Colonic mucosa (tissue), 4 donors: ENCODE measurements at places on chromosomes 3 and 15.

GRCh38 chr3:66211779-66212178 lies 9.0 kb upstream of the SLC25A26 start:
- H3K4me3 ChIP-seq: no peak overlapping the region
- H3K36me3 ChIP-seq: no peaks in the 10 kb centered on the region
- DNase-seq: no peak
- H3K4me1 ChIP-seq: no peaks in the 10 kb centered on the region
- H3K27me3 ChIP-seq: no peaks in the 10 kb centered on the region

- H3K27ac ChIP-seq: no peak overlapping the region
- H3K36me3 ChIP-seq: no peaks in the 10 kb centered on the region
- H3K4me3 ChIP-seq: no peak overlapping the region
- no peak for DNase-seq
Observed at GRCh38 chr15:62648954-62649353, 393.6 kb upstream of the TPM1 start.

- no peak overlapping the region for H3K27ac ChIP-seq
- no peak for DNase-seq
- H3K4me1 ChIP-seq: no peaks in the 10 kb centered on the region
Observed at GRCh38 chr3:110526777-110527727, 544.6 kb upstream of the NECTIN3 start.

- H3K4me1 ChIP-seq: no peaks in the 10 kb centered on the region
- no peak for DNase-seq
- peak overlapping the region; percentile 72 for H3K27ac ChIP-seq
- H3K4me3 ChIP-seq: no peak overlapping the region
- no peaks in the 10 kb centered on the region for H3K36me3 ChIP-seq
- H3K27me3 ChIP-seq: no peaks in the 10 kb centered on the region
Observed at GRCh38 chr15:59306520-59307164, 66.0 kb downstream of the MYO1E start.

- no peak overlapping the region for H3K4me3 ChIP-seq
- no peak overlapping the region for H3K27ac ChIP-seq
- DNase-seq: no peak
- no peaks in the 10 kb centered on the region for H3K27me3 ChIP-seq
- no peaks in the 10 kb centered on the region for H3K4me1 ChIP-seq
Observed at GRCh38 chr15:98941595-98942255, 65.9 kb downstream of the PGPEP1L start.

DNA sequence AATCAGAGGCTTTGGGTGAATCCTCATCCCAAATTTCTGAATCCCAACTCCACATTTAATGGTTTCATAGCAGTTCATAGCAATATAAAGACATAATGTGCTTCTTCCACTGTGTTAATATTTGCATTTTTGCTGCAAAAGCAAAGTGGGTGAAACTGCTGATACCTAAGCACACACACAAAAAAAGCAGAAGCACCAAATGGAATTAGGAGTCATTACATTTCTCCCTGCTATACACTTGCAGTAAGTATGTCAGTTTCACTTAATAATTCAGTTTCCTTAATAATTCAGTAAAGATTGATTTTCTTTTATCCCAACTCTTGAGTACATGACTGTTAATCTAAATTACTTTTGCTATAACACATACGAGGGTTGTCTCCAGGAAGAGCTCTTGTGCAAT lies 48.9 kb upstream of the ALCAM start:
- no peak overlapping the region for H3K4me3 ChIP-seq
- H3K36me3 ChIP-seq: no peaks in the 10 kb centered on the region
- no peaks in the 10 kb centered on the region for H3K4me1 ChIP-seq
- no peak for DNase-seq
- H3K27ac ChIP-seq: no peak overlapping the region
- H3K27me3 ChIP-seq: no peaks in the 10 kb centered on the region

DNA sequence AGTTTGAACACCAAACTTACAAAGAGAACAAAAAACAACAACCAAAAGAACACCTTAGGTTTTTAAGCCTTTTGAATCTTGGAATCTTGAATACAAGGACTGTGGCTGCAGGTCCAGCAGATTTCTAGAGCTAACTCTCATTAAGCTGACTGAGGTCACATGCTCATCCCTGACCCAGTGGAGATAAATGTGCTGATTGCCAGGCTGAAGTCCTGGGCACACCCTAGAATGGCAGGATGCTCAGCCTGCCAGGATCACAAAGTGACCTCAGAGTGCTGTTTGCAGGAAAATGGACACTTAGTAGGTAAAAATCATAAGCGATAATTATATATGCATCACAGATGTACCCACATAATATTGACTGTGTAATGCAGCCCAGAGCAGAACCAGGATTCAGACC lies 245.3 kb upstream of the NR2E3 start:
- no peaks in the 10 kb centered on the region for H3K36me3 ChIP-seq
- H3K4me3 ChIP-seq: no peak overlapping the region
- H3K27me3 ChIP-seq: no peaks in the 10 kb centered on the region
- H3K4me1 ChIP-seq: no peaks in the 10 kb centered on the region

- no peak for DNase-seq
- no peaks in the 10 kb centered on the region for H3K36me3 ChIP-seq
- H3K27me3 ChIP-seq: no peaks in the 10 kb centered on the region
- H3K27ac ChIP-seq: no peak overlapping the region
- no peaks in the 10 kb centered on the region for H3K4me1 ChIP-seq
Observed at GRCh38 chr15:98830034-98830634, 177.5 kb downstream of the PGPEP1L start.

DNA sequence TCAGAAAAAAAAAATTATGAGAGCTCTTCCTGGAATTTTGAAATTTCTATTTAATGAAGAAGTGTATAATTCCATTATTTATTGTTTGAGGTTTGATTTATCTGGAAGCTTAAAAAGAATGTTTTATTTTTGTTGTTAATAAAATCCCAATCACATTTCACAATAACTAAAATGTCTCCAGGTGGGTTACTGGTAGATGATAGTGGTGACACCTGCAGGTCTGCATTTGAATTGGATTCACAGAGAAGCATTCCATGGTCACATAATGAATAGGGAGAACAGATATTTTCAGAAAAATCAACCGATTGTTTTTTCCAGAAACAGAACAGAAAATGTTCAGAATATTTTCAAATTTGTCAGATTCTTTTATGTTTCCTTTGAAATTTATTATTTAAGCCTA lies 48.3 kb downstream of the ASB7 start:
- no peak for DNase-seq
- no peaks in the 10 kb centered on the region for H3K4me1 ChIP-seq
- H3K36me3 ChIP-seq: no peaks in the 10 kb centered on the region
- no peak overlapping the region for H3K4me3 ChIP-seq
- no peak overlapping the region for H3K27ac ChIP-seq

GRCh38 chr3:52670621-52671521 lies 14.8 kb downstream of the PBRM1 start:
- H3K36me3 ChIP-seq: peaks cover 6% of the 10 kb centered on the region
- H3K27me3 ChIP-seq: no peaks in the 10 kb centered on the region
- no peak overlapping the region for H3K27ac ChIP-seq
- no peak overlapping the region for H3K4me3 ChIP-seq
- DNase-seq: no peak

DNA sequence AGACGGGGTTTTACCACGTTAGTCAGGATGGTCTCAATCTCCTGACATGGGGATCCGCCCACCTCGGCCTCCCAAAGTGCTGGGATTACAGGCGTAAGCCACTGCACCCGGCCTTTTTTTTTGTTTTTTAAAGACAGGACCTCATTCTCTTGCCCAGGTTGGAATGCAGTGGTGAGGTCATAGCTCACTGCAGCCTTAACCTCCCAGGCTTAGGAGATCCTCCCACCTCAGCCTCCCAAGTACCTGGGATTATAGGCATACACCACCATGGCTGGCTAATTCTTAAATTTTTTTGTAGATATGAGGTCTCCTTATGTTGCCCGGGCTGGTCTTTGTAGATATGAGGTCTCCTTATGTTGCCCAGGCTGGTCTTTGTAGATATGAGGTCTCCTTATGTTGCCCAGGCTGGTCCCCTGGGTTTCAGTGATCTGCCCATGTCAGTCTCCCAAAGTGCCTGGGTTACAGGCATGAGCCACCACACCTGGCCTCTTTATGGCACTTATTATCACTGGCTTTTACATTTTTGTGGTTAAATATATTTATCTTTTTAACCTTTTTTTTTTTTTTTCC lies 82.3 kb upstream of the RNU6-1 start:
- H3K27ac ChIP-seq: no peak overlapping the region
- H3K4me3 ChIP-seq: no peak overlapping the region
- no peaks in the 10 kb centered on the region for H3K27me3 ChIP-seq

DNA sequence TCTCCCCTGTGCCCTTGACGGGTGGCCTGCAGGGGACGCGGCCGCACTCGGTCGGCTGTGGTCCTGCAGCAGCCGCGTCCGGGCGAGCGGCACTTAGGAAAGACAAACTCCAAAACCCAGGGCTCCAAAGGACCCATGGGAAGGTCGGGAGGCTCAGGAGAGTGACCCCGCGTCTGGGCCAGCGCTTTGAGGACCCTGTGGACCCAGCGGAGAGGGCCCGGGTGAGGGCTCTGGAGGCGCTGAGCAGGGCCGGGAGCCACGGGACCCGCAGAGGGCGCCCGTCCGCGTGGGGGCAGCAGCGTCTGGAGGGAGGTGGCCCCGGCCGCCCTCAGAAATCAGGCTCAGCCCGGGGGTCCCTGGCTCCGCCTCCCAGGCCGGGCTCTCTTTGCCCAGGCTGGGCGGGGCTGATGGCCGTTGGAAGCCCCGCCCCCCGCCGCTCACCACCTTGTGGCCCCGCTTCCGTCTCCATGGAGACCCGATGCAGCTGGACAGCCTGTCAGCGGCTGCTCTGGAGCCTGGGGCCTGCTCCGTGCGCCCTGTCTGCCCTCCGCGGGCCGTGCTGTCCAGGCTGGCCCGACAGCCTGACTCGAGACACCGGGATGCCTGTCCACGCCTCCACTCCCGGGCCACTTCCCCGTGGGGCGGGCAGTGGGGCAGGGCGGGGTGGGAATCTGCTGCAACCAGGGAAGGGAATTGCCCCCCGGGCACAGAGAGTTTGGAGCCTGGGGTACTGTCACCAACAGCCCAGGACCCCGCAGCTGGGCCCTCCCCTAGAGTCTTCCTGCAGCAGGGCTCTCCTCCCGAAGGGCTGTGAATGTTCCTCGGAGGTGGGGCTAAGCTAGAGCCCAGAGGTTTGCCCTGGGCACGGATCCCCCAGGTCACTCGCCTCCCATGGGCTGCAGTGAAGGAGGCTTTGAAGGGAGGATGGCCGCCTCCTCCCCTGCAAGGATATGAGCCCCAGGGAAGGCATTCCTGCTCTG lies 34.8 kb upstream of the RPL32 start:
- no peaks in the 10 kb centered on the region for H3K36me3 ChIP-seq
- peak; percentile 43 for DNase-seq
- no peaks in the 10 kb centered on the region for H3K27me3 ChIP-seq
- H3K27ac ChIP-seq: no peak overlapping the region

DNA sequence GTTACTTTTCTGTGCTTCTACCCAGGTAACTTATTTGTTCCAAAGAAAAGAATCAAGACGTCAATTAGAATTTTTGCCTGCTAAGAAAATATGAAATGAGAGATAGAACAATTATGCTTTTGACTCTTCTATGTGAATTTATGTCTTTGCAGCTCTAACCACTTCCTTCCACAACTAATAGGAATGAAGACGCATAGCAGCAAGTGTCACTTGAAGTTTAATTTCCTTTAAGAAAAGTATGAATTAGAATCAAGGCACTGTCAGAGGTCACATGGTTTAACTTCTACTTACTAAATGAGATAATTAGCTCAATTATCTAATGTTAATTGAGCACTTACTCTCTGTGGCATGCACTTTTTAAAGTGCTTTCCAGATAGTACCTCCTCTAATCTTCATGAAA lies 3.3 kb downstream of the WDR49 start:
- no peaks in the 10 kb centered on the region for H3K36me3 ChIP-seq
- no peak overlapping the region for H3K4me3 ChIP-seq
- H3K27ac ChIP-seq: no peak overlapping the region
- no peaks in the 10 kb centered on the region for H3K4me1 ChIP-seq
- no peaks in the 10 kb centered on the region for H3K27me3 ChIP-seq

DNA sequence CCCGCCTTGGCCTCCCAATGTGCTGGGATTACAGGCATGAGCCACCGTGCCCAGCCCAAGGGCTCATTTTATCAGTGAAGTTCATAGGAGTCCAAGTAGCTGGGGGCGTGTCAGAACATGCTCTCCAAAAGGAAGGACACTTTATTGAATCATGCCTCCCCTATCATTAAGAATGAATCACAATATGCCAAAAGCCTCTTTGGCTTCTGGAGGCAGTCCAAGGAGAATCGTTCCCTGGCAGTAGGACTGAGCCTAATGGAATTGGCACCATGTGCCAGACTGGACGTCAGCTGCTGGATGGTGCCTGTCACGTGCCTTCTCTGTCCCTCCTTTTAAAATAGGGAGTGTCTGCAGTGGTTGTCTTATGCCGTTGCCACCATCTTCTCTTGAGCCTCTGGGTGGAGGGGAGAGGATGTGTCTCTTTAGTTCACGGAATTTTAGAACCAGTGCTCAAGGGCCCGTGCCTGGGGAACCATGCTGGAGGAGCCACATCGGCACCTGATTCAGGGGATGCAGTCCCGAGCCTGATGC lies 234.7 kb upstream of the LYSMD4 start:
- no peak overlapping the region for H3K27ac ChIP-seq
- no peak overlapping the region for H3K4me3 ChIP-seq
- no peaks in the 10 kb centered on the region for H3K27me3 ChIP-seq

GRCh38 chr3:56829533-56829932 lies 27.8 kb upstream of the ARHGEF3 start:
- H3K4me1 ChIP-seq: no peaks in the 10 kb centered on the region
- no peaks in the 10 kb centered on the region for H3K36me3 ChIP-seq
- no peak overlapping the region for H3K27ac ChIP-seq

- no peak overlapping the region for H3K4me3 ChIP-seq
- H3K4me1 ChIP-seq: no peaks in the 10 kb centered on the region
- H3K36me3 ChIP-seq: no peaks in the 10 kb centered on the region
- DNase-seq: no peak
- H3K27me3 ChIP-seq: no peaks in the 10 kb centered on the region
- no peak overlapping the region for H3K27ac ChIP-seq
Observed at GRCh38 chr15:40914486-40914885, 14.7 kb upstream of the DLL4 start.

- no peak overlapping the region for H3K27ac ChIP-seq
- H3K4me3 ChIP-seq: no peak overlapping the region
Observed at GRCh38 chr3:119437691-119438258, 25.6 kb downstream of the TMEM39A start.

- no peaks in the 10 kb centered on the region for H3K36me3 ChIP-seq
- H3K4me1 ChIP-seq: no peaks in the 10 kb centered on the region
- no peaks in the 10 kb centered on the region for H3K27me3 ChIP-seq
Observed at GRCh38 chr15:51229907-51230330, 108.5 kb downstream of the CYP19A1 start.

DNA sequence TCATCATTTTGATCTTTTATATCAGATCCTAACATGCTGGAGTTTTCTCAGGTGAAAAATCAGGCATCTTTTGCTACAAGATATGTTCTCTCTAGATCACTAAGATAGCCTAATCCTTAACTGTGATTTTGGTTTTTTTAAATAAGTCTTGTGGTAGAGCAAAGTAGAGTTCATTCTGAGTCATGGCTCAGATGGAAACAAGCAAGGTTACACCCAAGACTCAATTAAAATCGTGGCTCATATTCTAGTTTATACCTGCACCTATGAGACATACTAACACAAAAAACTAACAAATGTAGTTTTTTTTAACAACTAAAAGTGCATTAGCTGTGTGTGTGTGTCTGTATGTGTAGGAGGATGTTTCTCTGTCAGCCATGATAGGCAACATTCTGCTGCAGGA lies 428.2 kb downstream of the NLGN1 start:
- H3K27me3 ChIP-seq: no peaks in the 10 kb centered on the region
- no peak overlapping the region for H3K4me3 ChIP-seq
- no peak overlapping the region for H3K27ac ChIP-seq
- H3K36me3 ChIP-seq: no peaks in the 10 kb centered on the region
- DNase-seq: no peak
